ENCODE measurements at places on chromosomes 3 and 15.

- DNase-seq, result no peak
Measured at GRCh38 chr3:117853923-117854668, 1144.5 kb downstream of the TUSC7 start.

GRCh38 chr3:159030138-159030670 lies 228.3 kb downstream of the MFSD1 start:
- DNase-seq, result no peak

DNA sequence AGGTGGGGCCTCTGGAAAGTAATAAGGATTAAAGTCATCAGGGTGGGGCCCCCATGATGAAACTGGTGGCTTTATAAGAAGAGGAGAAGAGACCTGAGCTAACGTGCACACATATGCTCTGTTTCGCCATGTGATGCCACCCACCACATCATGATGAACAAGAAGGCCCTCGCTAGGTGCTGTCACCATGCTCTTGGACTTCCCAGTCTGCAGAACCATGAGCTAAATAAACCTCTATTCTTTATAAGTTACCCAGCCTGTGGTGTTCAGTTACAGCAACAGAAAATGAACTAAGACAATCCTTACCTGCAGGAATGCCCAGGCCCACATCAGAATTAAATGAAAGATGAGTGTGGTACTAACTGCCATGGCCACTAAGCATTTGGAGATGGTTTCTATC lies 79.8 kb downstream of the ADCY5 start:
- no peak for DNase-seq

DNA sequence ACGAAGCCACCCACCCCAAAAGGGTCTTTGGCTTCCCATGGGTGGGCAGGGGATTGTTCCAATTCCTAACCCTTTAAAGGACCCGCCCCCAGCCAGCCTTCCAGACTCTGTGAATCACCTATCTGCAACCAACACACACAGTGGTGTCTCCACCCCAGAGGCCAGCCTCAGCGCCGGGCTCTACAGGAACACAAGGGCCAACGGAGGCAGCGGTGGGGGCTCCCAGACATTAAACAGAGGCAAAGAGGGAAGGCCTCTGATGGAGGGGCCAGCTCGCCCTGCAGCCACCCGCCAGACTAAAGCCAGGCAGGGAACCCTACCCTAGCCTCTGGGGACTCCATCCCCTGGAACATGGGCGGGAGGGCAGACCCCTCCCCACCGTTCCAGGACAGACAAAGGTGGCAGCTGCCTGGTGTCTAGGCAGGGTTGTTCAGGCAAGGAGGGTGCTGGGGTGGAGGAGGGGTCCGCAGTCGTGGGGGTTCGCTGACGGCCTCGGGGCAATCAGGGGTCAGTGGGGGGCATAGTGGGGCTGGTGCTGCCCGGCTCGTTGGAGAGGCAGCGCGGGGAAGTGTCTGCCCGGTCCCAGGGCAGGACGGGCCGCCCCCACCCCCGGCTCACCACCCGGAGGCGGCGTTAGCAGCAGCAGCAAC lies 448 bp downstream of the SHISA5 start:
- no peak for DNase-seq

DNA sequence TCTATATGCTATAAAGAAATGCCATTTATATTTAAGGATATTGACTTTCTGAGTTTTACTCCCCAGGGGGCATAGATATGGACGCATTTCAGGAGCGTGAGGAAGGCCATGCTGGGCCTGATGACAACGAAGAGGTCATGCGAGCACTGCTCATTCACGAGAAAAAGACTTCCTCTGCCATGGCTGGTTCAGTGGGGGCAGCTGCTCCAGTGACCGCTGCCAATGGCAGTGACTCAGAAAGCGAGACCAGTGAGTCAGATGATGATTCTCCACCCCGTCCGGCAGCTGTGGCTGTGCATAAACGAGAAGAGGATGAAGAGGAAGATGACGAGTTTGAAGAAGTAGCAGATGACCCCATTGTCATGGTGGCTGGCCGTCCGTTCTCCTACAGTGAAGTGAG lies 38.4 kb downstream of the GTF2E1 start:
- no peak for DNase-seq

GRCh38 chr15:49370782-49371181 lies 52.3 kb upstream of the FGF7 start:
- no peak for DNase-seq

- DNase-seq, result no peak
Measured at GRCh38 chr15:101307048-101307896, 12.2 kb upstream of the SNRPA1 start.
